ENCODE measurements at places on chromosomes 3 and 15.
A peak's percentile ranks its signal among the peaks of the same experiment; 100 is the strongest.

- DNase-seq, result no peak
These were observed 42.7 kb downstream of the SERP1 start for GRCh38 chr3:150503402-150504099.

- no peak for DNase-seq
These were observed 447.8 kb downstream of the FHIT start for GRCh38 chr3:60803216-60804173.

- no peak for DNase-seq
These were observed 151.0 kb downstream of the TJP1 start for GRCh38 chr15:29670998-29671981.

DNA sequence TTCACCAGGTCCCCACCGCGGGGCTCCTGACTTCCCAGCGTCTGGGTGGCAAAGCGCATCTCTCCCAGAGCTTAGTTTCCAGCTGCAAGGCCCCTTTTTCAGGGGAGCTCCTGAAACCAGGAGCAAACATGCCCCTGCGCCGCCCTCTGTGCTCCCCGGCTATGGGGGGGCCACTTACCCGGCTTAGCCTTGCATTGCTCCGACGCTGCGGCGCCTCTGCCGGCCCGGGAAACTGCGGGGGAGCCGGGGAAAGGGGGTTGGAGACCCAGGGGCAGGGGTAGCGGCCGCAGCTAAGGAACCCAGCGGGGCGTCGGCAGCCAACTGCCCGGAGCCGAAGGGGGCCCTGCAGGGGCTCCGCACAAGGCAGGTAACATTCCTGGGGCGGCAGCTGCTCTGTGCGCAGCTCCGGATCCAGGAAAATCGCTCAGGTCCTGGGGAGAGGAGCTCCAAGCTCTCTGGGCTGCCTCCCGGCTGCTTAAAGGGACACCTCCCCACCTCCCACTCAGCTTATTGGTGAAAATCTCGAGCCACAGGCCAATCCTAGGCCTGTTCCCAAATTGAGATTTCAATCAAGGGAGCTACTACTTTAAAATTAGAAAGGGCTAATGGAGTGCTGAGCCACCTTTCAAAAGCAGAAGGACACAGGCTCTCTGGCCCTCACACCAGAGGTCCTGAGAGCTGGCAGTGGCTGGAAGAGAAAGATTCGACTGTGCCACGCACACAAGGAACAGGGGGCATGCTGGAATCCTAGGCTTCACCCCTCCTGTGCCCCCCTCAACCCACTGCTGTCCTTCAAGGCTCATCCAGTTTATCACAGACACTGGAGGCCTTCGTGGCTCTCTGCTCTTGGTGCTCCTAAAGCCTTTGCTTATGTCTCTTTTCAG, 42.7 kb upstream of the PRICKLE2 start:
- no peak for DNase-seq

GRCh38 chr3:53254509-53255422, 1.1 kb downstream of the TKT start:
- no peak for DNase-seq

GRCh38 chr3:182007441-182007840, 295.7 kb downstream of the SOX2 start:
- no peak for DNase-seq

DNA sequence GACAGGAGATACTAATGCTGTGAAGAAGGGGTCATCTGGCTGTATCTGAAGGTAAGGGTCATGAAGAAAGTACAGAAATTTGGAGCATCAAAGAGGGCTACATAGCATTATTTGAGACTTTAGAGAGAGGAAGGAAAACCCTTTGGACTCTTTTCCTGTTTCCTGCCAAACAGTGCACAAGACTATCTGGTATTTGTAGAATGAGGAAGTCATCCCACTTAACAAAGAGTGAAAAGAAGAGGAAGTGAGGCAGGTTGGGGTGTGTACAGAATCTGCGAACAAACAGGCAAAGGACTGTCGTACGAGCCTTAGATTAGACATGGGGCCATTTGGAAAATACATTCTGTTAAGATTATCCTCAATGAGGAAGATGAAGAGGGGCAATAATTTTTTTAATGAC, 546.8 kb upstream of the EPHA6 start:
- no peak for DNase-seq

DNA sequence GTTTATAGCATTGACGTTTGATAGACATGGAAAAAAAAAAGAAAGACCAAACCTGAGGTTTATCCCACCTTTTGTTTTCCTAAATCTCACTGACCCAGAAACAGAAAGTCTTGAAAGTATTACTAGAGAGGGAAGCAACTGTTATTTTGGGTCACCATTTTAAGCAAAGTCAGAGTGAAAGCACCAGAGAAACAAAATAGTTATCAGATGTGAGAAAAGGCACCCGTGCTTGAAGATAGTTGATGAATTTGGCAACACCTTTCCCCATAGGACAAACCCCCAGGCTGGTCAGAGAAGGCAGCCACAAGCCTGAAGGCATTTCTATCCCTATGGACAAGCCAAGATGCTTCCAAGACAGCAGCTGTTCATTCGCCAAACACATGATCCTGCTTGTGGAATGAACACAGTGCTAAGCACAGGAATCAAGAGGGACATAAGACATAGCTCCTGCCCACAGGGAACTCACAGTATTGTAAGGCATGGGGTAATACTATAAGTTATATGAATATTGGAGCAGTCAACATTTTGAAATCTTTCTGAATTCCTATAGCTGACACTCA, 170.9 kb downstream of the ERC2 start:
- no peak for DNase-seq

DNA sequence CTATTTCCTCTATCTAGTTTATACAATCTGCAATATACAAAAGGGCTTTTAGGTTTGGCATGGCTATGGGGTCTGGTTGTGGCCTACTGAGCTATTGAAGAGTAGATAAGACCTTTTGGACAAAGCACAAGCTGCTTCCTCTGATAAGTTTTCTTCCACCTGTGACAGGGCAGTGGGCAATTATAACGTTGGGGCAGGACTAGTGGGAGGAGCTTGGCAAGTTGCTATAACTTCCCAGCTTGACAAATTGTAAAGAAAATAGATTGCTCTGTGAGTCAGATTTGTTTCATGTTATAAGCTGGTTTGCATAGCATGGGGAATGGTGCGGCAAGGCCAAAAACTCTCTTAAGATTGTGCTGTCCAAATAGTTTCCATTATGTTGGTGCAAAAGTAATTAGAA, 64.9 kb downstream of the SLC7A14 start:
- DNase-seq, result no peak

- no peak for DNase-seq
These were observed 130.0 kb downstream of the FBN1 start for GRCh38 chr15:48515500-48515899.

GRCh38 chr15:38699633-38700230, 135.1 kb upstream of the RASGRP1 start:
- DNase-seq, result peak; percentile 44

DNA sequence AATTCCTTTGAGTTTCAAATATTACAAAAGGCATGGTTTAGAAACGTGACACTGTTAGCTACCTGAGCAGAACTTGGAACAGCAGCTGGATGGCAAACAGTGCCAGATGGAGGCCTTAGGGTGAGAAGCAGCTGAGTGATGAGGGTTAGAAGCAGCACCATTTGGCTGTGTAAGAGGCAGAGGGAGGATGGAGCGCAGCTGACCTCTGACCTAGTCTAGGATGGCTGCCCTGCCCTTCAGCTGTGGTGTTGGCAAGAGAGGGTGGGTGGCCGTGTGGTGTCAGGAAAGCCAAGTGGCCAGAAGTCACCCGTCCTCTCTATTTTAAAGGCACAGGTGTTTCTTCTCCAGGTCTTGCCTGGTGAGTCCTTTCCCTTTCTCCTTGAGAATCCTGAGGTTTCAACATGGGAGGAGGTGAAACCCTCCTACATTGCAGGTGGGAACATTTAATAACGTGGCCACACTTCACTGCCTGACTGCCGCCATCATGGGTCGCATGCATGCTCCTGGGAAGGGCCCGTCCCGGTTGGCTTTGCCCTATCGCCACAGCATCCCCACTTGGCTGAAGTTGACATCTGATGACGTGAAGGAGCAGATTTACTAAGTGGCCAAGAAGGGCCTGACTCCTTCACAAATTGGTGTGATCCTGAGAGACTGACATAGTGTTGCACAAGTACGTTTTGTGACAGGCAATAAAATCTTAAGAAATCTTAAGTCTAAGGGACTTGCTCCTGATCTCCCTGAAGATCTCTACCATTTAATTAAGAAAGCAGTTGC, 17.6 kb downstream of the BCL2L10 start:
- no peak for DNase-seq

DNA sequence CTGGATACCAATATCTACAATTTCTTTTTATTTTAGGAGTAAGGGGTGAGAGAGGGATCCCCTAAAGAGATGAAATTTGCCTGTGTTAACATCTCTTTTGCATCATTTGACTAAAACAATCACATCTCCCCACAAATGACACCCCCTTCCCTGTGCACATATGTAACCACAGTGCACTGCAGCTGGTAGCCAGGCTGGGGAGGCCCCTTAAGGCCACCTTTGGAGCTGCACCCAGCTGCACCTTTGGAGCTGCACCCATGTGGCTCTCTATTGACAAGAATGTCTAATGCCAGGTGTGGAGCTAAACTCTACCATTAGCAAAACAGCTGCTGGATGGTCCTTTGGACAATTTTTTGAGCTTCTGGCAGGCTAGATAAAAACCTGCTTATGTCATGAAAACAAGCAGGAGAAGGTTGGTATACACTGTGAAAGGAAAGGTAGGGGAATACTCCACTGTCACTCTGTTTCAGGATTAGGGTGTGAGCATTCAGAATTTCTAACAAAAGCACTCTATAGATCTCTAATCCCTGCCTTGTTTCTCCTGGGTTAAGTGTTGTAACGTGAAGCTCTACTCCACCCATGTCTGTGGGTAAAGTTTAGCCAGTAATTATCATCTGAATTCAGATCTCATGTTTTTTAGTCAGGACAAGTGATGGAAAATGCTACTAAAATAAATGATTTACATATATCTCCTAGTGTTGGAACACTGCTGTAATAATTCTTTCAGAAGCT, 52.1 kb downstream of the TFG start:
- no peak for DNase-seq

DNA sequence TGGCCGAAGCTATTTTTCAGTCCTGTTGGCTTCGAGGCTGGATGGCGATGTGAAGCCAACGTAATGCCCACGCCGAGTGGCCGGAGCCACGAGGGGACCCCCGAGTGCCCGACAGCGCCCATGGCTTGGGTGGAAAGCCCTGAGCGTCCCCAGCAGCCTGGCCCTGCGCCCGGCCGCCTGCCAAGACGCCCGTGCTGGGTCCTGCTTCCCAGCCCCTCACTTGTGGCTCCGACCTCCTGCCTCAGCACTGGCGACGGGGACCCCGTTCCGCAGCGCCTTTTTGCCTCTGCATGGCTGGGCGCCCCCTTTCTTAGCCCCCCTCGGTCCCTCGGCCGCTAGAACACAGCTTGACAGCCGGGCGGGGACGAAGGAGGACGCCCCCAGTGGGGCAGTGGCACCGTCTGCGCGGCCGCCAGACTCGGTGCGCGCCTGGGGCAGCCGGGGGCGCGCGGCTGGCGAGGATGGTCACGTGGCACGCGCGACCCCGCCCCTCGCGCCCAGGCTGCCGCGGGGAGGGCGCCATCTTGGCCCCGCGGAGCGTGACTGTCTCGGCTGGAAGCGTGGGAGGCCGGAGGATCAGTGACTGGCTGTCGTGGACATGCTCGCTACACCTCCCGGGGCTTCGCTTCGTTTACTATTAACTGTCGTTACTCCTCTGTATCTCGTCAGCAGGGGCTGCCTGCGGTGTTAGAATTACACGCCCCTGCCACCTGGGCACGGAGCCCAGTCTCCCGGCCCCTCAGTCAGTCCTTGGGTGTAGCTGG, 626 bp upstream of the GPR176 start:
- peak; percentile 79 for DNase-seq

DNA sequence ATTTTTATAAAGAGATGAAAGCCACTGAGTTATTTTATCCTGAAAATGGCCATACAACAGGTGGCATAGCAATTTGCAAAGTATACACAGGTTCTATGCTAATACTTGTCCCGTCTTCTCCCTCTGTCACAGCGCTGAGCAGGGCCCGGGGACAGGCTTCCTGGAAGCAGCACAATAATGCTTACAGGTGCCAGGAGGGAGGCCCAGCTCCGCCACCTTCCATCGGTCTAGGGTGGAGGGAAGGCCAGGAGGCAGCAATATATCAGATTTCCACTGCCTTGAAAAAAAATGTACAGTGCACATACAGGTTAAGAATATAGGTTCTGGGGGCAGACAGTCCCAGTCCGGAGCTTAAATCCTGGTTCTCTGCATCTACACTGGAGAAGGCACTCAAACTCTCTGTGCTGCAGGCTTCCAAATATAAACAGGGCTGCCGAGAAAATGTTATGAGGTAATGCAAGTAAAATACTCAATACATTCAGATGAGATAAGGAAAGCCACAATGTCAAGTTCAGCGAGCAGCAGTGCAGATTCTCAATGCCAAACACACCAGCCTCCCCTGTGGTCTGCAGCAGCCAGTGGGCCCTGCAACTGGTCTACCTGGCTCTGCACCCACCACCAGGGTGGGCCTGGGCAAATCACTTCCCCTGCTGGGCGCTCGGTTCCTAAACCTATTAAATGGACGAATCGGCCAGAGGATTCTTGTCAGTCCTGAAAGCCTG, 189.6 kb downstream of the XXYLT1 start:
- DNase-seq, result no peak

DNA sequence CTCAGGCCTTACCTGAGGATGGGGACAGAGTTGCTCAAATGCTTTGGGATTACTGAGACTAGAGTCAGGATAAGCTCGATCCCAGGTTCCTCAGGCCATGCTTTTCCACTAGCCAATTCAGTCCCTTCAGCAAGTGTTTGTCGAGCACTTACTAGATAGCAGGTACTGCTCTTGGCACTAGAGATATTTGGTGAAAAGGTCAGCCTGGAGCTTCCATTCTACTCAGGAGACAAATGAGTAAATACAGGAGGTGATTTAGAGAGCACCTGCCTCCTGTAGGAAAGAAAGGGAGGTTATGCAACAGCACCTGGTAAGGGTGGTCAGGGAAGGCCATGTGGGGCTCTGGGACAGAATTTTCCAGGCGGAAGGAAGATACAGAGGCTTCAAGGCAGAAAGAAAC, 99.9 kb downstream of the CACNA1D start:
- no peak for DNase-seq

DNA sequence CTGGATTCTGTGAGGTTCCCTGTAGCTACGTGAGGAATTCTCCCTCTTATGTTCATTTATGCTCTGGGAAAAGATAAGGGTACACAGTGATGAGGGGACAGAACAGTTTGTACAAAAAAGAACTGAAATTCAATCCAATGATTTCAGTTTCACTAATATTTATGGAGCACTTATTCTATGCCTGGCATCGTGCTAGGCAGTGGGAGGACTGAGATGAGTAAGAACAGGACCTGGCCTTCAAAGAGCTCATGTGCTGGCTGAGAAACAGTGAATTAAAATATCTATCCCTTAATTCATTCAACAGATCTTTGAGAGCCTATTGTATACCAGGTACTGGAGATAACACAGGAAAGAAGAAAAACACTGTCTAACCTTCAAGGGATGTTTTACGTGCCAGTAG, 22.2 kb downstream of the SSR3 start:
- no peak for DNase-seq

DNA sequence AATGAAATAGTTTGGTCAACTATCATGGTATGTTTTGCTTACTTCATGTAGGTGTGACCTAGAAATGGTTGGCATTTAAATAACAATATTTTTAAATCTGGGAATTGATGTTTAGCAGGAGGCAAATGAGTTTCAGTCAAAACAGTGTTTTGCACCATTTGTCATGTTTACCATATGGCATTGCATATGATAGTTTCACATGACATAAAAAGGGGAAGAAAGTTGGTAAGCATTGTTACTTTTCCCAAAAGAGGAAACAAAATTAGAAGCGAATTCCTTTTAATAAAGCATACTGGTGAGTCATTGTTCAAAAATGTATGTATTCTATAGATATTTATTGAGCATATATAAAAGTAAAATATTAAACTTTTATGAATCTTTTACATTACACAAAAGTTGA, 2.3 kb downstream of the RNF13 start:
- peak; percentile 85 for DNase-seq

All from inflammatory macrophage treated with lipopolysaccharide for 1 hour (primary cell).